NCI-H1092 (cell line): ENCODE measurements at places on chromosomes 4 and X.

- no peak for DNase-seq
Measured at GRCh38 chr4:125464146-125464545, 149.4 kb downstream of the FAT4 start.

- DNase-seq = no peak
Measured at GRCh38 chr4:168587411-168588125, 90.7 kb downstream of the PALLD start.

GRCh38 chr4:69822198-69822597 lies 37.7 kb downstream of the SULT1E1 start:
- no peak for DNase-seq

DNA sequence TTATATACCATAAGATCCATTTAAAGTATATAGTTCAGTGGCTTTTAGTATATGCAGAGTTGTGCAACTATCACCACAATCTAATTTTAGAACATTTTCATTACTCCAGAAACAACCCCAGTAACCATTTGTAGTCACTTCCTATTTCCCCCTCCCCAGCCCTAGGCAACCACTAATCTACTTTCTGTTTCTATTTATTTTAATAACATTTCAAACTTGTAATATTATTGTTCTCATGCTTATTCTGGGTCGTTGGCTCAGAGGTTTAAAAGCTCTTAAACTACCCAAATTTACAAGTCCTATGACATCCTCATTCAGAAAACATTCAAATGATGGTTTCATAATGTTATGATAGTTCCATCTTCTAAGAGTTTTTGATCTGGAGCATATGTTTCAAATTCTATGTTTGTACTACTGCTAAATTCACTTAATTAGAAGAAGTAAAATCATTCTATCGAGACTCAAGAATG lies 18.4 kb downstream of the XIAP start:
- DNase-seq = no peak

DNA sequence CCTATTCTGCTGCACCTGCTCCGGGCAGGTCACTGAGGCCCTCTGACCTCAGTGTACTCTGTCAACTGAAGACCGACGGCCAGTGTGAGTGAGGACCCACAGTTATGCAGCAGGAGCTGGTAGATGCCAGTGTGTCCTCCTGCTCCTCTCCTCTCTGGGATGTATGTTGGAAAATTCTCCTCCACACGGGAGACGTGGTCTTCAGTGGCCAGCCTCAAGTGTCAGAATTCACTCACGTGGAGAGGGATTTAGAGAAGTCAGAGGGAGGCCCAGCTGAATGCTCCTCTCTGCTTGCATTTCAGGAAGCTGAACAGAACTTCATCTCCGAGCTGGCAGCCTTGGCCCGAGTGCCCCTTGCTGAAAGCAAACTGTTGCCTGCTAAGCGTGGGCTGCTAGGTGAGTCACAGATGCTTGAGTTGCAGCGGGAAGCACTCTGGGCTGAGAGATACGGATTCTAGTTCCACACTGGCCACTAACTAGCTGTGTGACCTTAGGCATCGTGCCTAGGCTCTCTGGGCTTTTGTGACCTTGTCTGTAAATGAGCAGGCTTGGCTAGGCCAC lies 83.6 kb downstream of the CRMP1 start:
- no peak for DNase-seq

DNA sequence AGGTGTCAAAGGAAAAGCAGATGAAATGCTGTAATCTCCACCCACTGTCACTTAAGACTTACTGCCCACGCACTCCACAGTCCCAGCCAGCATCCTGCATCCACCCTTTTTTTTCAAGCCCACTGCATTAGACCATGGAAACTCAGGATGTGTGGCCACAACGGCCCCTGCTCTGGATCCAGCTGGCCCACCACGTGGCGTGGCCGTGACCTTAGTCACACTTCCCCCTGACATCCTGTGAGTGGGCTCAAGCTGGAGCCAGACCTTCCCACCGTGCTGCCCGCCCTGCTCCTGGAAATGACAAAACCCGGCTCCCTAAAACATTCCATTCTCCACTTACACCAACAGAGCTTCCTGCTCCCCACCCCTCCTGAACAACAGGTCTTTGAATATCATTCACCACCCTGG lies 588.3 kb upstream of the DIPK2B start:
- DNase-seq = no peak

- no peak for DNase-seq
Measured at GRCh38 chr4:60241866-60242265, 958.3 kb upstream of the ADGRL3 start.

DNA sequence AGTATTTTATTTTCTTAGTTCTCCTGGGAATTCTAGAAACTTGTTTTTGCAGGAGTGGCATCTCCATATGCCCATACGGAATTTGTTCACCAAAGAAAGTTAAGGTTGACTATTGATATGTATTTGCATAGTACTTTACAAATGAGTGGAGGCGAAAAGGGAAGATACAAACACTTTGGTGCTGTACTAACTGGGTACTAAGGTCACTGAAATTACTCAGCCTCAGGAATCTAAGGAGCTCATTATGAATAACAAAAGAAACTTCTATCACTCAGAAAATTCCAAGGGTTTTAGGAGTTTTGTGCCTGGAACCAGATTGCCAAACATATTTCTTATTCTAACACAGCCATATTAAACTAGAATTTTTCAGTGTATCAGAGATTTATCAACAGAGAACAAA lies 27.4 kb upstream of the TMPRSS11B start:
- no peak for DNase-seq

GRCh38 chr4:111701102-111701501 lies 444.2 kb upstream of the FAM241A start:
- DNase-seq = no peak
